ENCODE measurements at places on chromosomes 5 and 9.

DNA sequence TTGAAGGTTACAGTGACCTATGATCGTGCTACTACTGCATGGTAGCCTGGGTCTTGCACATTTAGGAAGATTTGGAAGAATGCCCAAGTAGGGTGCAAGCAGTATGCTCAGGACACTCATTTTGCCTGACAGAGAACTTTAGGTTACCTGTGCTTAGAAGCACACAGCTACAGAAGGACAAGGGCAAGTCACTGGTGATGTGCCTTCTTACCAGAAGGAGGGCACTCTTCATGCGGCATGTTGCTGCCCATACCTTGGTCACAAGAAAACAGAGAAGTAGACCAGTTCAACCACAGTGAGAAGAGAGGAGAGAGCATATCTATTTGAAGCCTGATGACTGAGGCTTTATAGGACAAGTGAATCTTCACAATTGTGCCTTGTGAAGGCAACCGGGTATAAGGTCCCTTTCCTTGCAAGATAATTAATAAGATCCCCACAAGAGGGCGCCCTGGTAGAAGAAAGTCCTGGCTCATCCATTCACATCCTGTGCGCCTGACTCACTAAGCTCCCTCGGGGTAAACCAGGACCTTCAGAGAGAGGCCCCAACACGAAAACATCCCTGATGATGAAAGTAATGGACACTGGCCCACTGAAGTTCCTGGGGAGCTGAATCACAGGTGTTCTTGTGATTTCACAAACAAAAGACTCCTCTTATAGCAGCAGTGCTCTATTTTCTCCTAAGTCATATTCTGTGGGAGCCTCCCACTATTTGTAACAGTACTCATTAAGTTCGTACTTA is 38.1 kb upstream of the STARD4 start:
- DNase-seq: peak; percentile 87

GRCh38 chr9:6382681-6383080 is 30.3 kb upstream of the UHRF2 start:
- DNase-seq: no peak

DNA sequence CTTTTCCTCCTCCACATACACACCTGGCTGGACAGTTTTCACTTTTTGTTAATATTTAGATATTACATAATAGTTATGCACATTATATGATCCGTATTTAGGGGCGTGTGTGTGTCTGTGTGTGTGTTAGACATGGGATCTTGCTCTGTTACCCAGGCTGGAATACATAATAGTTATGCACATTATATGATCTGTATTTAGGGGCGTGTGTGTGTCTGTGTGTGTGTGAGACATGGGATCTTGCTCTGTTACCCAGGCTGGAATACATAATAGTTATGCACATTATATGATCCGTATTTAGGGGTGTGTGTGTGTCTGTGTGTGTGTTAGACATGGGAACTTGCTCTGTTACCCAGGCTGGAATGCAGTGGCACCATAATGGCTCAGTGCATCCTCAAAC is 199.0 kb upstream of the OTULINL start:
- DNase-seq: no peak

DNA sequence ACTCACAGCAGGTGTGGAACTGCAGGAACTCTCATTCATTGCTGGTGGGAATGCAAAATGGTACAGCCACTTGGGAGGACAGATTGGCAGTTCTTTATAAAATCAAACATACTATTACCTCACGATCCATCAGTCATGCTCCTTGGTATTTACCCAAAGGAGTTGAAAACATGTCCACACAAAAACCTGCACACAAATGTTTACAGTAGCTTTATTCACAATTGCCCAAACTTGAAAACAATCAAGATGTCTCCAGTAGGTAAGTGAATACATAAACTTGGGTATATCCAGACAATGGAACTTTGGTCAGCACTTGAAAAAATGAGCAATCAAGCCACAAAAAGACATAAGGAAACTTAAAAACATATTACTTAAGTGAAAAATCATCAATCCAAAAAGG is 215.5 kb downstream of the IRX1 start:
- DNase-seq: no peak

DNA sequence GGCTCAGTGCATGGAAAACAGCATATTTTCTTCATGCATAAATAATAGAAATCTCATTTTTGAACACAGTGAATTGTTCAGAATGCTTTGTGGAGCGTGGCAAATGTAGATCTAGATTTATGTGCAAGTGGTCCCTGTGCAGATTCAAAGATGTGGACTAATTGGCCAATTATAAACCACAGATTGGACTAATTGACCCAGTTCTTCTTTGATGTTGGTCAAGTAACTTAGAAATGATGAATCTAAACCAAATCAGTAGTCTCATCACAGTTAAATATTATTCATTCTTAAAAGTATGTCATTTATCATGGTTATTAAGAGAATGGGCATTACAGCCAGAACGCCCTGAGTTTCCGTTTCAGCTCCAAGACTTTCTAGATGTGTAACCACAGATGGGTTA is 11.7 kb upstream of the PDE4D start:
- DNase-seq: no peak

DNA sequence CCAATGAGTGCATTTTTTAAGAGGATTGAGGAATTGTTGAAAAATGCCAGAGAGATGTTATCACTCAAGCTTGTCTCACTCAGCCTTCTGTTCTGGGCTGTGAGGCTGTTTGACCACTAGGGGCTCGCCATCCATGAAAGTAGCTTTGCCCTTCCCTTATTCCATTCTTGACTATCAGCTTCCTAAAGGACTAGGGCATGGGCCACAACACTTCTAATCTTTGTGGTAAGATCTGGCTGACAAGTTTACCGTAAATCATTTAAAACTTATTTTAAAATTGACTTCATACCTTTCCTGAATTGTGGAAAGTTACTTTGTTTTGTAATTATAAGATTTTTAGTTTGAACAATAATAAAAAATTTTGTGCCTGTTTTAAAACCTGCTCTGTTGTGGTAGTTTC is 49.5 kb downstream of the TJP2 start:
- DNase-seq: peak; percentile 78

- no peak for DNase-seq
These were observed 224.8 kb upstream of the VLDLR start for GRCh38 chr9:2396622-2397285.

- no peak for DNase-seq
These were observed 244.7 kb upstream of the GRAMD2B start for GRCh38 chr5:126178521-126178920.

DNA sequence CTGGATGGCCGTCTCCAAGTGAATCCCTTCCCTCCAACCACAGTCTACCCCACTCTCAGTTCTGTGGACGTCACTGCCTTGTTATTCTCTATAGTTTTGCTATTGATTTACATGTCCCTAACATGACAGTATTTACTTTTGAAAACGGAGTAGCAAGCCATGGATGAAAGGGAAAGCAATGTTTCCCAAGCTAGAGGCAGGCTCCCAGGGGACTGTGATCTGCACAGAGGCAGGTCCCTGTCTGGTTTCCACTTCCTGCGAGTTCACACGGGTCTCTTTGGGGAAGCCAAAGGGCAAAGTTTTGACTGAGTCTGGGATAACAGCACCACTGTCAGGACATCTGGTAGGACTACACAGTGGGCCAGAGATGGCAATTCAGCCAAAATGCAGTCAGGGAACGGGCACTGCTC is 12.7 kb downstream of the C9orf153 start:
- DNase-seq: no peak

DNA sequence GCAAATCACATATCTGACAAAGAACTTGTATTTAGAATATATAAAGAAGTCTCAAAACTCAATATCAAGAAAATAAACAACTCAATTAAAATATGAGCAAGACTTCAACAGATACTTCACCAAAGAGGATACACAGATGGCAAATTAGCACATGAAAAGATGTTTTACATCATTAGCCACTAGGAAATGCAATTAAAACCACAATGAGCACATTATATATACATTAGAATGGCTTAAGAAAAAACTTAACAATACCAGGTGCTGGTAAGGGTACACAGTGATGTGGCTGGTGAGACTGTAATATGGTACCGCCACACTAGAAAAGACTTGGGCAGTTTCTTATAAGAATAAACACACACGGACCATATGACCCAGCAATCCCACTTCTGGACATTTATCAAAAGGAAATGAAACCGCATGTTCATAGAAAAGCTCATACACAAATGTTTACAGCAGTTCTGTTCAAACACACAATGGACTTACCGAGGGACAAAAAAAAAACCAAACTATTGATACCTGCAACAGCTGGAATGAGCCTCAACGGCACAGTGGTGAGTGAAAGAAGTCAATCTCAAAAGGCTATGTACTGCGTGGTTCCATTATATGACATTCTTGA is 27.6 kb downstream of the SEMA4D start:
- no peak for DNase-seq

GRCh38 chr9:6040077-6040476 is 24.7 kb upstream of the RANBP6 start:
- DNase-seq: no peak

GRCh38 chr5:173757403-173758209 is 130.5 kb upstream of the CPEB4 start:
- DNase-seq: no peak

GRCh38 chr5:125835293-125836172 is 587.7 kb upstream of the GRAMD2B start:
- peak; percentile 68 for DNase-seq

GRCh38 chr9:129558551-129559505 is 62.1 kb downstream of the C9orf50 start:
- DNase-seq: peak; percentile 22

- no peak for DNase-seq
These were observed 114.3 kb upstream of the STARD4 start for GRCh38 chr5:111626473-111627148.

DNA sequence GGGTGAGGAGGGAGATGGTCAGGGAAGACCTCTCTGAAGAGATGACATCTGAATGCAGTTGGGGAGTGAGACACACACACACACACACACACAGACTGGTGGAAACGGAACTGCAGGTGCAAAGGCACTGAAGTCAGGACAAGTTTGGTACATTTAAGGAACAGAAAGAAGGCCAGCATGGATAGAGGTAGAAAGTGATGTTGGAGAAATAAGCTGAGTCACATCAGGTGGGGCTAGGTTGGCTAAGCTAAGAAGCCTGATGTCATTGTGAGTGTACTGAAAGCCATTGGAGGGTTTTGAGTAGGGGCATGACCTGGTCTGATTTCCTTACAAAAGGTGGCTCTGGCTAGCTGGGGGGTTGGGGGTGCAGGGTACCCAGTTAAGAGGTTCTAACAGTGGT is 3.1 kb downstream of the BSPRY start:
- no peak for DNase-seq

GRCh38 chr5:141605523-141606277 is 13.1 kb downstream of the DIAPH1 start:
- no peak for DNase-seq

DNA sequence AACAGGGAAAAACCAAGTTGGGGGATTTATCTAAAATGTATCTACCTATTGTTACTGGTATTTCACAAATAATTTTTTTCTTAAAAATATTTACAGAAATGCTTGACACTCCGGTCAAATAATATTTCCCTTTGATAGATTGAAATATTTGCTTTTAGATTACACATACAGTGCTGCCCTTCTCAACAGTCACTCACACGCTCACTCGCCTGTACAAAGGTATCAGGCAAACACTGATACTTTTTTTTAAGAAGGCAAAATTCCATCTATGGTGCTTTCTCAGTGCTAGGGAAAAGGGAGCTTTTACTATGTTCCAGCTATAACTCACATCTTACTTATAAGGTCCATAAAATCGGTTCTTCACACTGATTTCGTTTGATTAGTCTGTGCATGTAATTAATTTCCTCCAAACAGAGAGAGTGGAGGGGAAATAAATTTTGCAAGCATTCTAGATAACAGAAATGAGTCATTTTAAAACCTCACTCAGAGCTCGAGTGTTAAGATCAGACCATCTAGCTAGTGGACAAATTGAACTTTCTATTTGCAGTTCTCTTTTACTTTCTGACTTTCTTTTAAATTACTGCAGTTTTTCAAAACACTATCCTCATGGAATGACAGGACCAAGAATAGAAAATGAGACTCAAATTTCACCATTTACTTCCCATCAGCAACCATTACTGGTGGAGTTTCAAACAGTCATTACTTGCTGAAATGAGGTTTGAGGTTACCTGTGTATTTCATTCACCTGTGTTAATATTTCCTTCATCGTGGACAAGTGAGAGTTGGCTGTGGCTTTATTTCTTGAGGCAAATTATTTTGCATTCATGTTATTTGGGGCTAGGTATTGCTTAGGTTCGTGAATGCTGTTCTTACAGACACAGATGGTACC is 273.2 kb downstream of the RAB3C start:
- DNase-seq: no peak

DNA sequence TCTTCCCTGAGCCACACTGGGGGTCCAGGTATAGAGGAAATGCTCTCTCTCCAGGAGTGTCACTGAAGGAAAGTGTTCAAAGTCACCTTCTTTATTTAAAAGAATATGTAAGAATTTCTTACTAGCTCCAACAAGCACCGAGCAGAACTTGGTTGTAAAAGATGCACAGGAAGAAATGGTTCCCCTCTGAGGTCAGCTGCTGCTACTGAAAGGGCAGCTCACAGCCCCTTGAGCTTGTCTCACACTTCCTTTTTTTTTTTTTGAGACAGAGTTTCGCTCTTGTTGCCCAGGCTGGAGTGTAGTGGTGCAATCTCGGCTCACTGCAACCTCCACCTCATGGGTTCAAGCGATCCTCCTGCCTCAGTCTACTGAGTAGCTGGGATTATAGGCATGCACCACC is 77.2 kb downstream of the PRRT1B start:
- DNase-seq: no peak

GRCh38 chr9:133580419-133580738 is 28.8 kb downstream of the FAM163B start:
- no peak for DNase-seq

GRCh38 chr5:40780199-40780598 is 18.0 kb downstream of the PRKAA1 start:
- DNase-seq: no peak

DNA sequence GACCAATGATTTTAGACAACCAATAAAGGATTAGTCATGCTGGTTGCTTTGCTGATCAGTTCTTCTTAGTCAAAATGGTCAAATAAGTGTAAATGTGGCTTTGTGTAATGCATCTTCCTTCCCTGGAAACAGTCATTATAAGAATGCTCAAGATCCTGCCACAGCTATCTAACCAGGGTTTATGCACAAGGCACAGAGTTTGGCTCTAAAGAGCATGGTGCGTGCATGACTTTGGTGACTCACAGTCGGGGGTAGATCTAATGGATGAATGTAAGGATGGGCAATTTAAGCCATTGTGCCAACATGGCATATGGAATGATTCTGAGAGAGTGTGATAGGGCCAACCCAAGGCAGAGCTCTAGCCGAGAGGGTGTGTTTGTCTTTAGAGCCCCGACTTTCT is 6.5 kb downstream of the LIX1 start:
- DNase-seq: no peak

DNA sequence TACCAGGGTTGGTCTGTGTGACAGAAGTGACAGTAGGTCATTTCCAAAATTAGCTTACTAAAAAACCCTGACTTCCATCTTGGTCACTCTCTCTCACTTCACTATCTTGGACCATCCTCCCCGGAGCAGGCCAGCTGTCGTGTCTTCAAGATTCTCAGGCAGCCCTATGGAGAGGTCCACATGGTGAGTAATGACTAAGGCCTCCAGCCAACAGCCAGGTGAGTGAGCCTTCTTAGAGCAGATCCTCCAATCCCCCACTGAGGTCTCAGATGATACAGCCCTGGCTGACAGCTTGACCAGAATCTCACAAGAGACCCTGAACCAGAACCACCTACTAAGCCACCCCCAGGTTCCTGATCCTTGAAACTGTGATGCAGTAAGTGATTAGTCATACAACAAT is 92.0 kb downstream of the DCP2 start:
- DNase-seq: no peak

- no peak for DNase-seq
These were observed 186.0 kb downstream of the TENT4A start for GRCh38 chr5:6899221-6899620.

Data from HT-29 (cell line).